ENCODE measurements at places on chromosomes 7 and 10.

- DNase-seq = no peak
Measured at GRCh38 chr10:130430852-130431704, 294.9 kb downstream of the GLRX3 start.

- no peak for DNase-seq
Measured at GRCh38 chr7:108417926-108418325, 38.3 kb downstream of the NRCAM start.

GRCh38 chr10:100912013-100912604 lies 654 bp upstream of the SLF2 start:
- no peak for DNase-seq

DNA sequence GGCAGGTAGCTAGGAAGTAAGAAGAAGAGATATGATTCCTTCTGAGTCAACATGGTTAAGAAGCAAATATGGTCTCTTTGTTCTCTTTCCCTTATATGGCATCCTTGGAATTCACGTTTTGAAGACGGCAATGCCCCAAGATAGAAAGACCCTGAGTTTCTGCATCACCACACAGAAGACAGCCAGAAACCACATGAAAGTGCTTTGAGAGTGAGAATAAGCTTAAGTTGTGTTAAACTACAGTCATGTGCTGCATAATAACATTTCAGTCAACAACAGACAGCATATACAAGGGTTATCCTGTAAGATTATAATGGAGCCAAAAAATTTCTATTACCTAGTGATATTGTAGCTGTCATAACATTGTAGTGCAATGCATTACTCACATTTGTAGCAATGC lies 89.9 kb upstream of the STEAP1 start:
- no peak for DNase-seq

DNA sequence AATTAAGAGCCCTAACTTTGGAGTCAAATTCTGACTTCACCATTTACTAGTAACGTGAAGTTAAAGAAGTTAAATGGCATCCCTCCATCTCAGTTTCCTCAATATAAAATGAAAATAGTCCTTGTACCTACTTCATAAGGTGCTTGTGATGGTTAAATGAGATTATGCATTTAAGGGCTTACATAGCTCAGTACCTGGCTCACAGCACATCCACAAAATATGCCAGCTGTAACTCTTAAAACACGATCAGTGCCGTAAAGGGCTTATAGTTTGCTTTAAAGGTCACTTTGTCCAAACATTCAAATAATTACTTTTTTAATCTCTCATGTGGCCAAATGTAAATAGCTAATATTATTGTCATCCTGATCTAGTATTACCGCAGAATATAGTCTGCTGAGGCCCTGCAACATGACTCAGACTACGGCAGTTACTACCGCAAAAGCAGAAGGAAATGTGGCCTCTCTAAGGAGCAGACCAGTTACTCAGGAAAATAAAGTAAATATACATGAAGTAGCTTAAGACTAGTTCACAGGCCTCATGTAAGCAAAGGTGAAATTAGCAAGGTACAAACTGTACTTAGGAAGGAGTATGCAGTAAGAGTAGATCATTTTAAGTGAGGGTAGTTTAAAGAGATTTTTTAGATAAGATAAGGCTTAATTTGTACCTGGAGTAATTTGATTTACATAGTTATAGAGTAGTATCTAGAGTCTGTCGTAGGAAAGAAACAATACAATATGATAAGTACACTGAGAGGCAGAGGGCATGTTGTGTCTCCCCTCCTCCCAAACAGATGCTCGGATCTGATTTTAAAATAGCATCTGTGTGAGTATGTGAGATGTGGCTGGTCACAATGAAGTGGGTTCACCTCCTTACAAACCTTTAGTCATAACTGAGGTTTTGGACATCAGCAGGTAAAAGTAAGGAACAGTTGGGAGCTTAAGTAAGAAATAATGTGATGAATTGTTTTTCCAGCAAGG lies 13.1 kb downstream of the CASP2 start:
- DNase-seq = no peak

GRCh38 chr10:132138133-132138532 lies 48.6 kb upstream of the DPYSL4 start:
- no peak for DNase-seq

GRCh38 chr10:60032723-60033122 lies 126.4 kb upstream of the CCDC6 start:
- DNase-seq = no peak

GRCh38 chr10:102131286-102132170 lies 1.3 kb upstream of the PPRC1 start:
- DNase-seq = no peak

DNA sequence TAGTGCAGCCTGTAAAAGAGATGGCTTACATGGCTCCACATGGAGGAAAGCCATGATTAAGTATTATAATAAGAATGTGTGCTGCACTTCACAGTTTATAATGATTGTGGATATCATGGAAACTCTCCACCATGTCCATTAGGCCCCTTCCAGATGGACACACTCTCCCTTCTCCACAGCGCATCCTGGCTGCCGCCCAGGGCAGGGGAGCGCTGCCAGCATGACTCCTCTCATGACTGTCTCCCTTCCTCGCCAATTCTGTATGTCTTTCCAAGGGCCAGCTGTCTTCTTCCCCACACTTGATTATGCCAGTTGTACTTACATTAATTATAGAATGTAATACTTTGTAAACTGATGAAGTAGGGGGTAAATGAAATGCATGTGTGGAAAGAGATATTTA lies 259.3 kb upstream of the TMEM72 start:
- DNase-seq = no peak

DNA sequence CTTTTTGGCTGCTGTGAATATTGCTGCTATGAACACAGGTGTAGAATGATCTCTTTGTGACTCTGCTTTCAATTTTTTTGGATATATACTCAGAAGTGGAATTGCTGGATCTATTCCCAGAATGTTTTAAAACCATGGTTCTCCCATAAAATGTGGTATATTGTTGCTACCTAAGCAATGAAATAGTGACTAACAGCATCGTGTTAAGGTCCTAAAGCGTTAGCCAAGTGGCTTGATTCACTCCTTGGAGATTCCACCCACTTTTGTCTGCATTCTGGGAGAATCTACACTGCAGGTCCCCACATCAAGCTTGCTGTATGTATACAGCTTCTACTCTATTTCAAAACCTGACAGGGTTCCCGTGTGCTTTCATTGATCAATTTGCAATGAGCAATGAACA lies 105.6 kb downstream of the CDK6 start:
- no peak for DNase-seq

DNA sequence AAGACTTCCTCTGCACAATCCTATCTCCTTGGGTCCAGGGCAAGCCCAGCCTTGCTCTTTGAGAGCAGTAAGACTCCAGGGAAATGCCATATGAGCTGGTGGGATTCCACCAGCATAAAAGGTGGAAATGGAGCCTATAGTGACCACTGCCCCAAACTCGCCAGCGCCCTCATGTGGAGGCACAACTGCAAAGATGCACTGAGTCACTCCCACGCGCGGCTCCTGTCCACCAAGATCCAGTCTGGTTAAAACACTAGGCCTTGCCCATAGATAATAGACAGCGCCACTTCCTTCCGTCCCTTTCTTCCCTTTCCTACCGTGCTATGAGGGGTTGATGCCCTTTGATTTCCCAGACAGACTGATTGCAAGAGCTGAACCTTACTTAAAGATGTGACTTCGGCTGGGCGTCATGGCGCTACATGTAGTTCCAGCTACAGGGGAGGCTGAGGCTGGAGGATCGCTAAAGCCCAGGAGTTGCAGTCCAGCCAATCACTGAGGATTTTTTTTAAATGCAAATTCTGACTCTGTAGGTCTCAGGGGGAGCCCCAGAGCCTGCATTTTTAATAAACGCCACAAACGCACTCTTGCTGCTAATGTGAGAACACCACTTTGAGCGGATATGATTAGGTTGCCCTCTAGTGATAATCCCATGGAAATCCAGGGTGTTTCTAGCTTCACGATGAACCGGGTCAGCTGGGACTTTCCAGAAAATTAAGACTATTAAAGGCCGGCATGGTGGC lies 136.5 kb downstream of the EPC1 start:
- DNase-seq = no peak

DNA sequence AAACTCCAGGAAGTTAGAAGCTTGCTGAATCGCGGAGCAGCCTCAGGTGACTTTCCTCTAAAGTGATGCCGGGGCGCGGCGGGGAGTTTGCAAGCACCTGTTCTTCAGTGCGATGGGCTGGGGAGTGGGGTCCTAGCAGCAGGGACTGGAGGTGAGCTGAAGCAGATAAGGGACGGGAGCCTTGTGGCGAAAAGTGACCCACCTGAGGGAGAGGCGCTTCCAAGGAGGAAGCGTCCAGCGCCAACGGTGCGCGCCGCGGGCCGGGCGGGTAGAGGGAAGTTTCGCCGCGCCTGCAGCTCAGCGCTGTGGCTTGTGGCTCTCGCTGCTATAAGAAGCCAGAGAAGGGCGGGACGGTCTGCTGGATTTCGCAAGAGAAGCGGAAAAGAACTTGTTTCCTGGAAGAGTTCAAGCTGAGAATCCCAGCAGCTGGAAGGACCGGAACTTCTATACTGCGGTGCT lies at the start of gene STEAP4:
Gene STEAP4, minus strand, starts transcription at position 305 of the 459 bp plus-strand sequence. CDS start 22,625 bp downstream, outside the sequence.
- DNase-seq = peak; percentile 8

GRCh38 chr7:113963356-113963755 lies 44.5 kb upstream of the PPP1R3A start:
- DNase-seq = no peak

- no peak for DNase-seq
Measured at GRCh38 chr10:119371704-119372663, 164.6 kb downstream of the GRK5 start.

DNA sequence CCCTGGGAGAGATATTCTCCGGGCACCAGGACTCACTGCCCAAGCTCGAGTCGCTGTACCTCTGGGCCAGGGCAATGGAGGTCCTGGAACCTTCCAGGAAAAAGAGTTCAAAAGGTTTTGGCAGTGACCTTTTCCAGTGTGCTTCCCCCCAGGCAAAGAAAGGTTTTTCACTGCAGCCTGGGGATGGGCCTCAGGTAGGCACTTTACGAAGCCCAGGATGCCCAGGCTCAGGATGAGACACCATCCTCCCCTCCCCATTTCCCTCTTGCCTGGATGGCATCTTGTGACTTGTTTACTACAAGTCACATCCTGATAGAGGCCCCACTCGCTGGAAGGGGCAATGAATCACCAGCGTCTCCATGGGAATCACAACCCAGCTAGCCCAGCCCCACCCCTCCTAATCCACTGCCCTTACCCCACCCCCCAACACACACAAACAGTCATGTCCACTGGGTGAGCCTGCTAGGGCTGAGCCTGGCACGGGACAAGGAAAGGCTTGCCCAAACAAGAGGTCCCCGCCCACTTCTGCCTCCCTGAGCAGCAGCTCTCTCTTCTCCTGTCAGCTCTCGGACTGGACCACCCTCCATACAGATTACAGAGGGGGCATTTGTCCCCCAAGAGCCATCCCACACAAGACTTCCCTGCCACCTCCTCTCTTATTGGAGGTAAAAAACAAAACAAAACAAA lies 93.8 kb upstream of the SMNDC1 start:
- no peak for DNase-seq

- no peak for DNase-seq
Measured at GRCh38 chr7:68309271-68309670, 1289.0 kb upstream of the AUTS2 start.

- DNase-seq = no peak
Measured at GRCh38 chr7:99096124-99096887, 47.6 kb downstream of the SMURF1 start.

- DNase-seq = no peak
Measured at GRCh38 chr7:16571941-16572340, 45.3 kb downstream of the LRRC72 start.

DNA sequence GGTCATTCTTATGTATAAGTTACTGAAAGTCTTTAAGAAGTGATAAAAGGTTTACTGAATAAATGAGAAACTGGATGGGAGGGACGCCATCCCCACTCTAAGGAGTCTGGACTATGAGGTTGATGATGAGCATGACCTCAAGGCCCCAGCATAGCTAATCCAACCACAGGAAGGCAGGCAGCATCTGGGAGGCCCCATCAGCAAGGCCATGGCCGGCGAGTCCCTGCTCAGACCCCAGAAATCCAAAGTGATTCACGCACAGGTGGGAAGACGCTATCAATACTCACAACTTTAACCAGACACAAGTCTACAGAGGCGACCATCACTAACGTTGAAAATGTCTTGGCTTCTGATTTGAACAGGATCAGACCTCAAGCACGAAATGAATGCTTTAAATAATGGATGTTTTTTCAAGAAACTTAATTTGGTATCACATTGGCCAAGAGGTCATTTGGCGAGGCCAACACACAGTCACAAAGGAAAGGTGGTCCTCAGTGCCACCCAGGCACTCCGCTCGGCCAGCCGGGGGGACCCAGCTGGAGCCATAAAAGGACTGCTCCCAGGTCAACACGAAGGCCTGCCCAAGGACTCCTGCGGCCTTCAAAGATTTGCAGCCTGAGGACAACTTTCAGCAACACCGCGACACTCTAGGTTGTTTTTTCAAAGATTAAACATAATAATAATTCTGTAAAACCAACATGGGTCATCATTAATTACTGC lies 228.5 kb downstream of the PTPRN2 start:
- no peak for DNase-seq

Data from neural crest cell (in vitro differentiated cells).